ENCODE measurements at places on chromosomes 4 and X.
A peak's percentile ranks its signal among the peaks of the same experiment; 100 is the strongest.

DNA sequence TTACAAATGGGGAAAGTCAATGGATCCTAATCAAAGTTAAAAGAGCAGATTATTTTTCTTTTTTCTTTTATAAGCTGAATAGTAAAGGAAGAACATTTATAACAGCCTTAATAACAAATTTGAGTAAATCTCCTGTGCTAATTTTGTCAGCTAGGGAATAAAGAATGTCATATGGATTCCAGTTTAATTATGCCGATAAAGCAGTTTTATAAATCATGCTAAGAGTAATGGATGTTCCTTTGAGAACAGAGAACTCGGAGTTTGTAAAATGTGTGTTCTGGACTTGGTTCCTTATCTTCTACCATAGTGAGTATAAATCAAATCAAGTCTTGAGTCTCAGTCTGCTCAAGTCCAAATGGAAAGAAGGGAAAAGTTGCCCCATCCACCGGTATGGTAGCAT lies 180.3 kb upstream of the FTHL17 start:
- no peak for DNase-seq

DNA sequence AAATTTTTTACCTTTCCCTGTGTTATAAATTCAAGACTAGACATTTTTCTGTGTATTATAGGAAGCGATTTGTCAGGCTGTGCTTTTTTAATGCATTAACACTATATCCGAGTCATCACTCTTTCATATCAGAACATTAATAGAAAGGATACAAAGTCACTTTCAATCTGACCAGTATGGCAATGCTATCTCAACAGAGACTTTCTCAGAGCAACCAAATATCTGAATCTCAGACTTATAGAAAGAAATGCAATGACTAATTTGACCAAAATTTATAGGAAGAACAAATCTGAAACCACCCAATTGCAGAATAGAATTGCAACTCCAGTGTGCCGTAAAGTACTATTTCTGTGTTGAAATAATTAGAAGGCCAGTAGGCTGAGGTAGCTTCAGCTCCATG lies 473 bp upstream of the TKTL2 start:
- DNase-seq, result no peak

- no peak for DNase-seq
Measured at GRCh38 chr4:182801636-182802035, 115.5 kb downstream of the DCTD start.

DNA sequence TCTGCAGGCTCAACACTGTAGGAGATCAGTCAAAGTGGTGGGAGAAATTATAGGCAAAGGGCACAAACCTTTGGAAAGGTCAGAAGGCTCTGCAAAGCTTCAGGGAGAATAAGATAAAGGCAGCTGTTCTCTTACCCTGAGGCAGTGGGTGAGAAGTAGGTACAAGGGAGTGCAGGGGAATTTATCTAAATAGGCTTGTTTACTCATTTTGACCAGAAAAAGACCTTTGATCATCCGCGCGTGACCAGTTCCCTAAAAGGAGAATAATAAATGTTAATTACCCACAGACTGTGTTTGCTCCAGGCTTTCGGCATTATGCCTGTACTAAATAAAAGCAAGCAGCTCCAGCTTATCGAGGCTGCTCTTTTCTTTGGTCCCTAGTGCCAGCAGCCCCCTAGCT lies 9.3 kb downstream of the FGFBP2 start:
- DNase-seq, result no peak

- DNase-seq, result no peak
Measured at GRCh38 chr4:111512081-111512783, 633.0 kb upstream of the FAM241A start.

DNA sequence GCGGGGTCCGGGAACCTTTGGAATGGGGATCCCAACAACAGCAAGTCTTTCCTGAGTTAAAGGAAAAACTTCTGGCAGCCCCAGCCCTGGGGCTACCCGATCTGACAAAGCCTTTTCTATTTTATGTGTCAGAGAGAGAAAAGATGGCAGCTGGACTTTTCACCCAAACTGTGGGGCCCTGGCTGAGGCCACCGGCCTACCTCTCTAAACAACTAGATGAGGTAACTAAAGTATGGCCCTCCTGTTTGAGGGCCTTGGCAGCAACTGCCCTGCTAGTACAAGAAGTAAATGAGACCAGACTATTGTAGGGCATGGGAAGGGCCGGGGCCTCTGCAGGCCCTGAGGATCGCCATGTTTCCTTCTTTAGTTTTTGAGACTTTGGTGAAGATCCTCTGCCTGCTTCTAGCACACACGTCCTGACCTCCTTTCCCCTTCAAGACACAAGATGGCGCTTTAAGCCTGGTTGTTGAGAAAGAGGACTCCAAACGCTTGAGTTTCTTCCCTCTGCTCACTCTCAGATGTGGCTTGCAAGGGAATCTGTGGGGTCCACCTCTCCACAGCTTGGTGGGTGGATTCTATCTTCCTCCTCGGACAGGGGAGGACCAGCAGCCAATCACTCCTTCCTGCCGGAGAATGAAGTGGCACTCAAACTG lies 18.5 kb upstream of the DRD5 start:
- DNase-seq, result peak; percentile 84

DNA sequence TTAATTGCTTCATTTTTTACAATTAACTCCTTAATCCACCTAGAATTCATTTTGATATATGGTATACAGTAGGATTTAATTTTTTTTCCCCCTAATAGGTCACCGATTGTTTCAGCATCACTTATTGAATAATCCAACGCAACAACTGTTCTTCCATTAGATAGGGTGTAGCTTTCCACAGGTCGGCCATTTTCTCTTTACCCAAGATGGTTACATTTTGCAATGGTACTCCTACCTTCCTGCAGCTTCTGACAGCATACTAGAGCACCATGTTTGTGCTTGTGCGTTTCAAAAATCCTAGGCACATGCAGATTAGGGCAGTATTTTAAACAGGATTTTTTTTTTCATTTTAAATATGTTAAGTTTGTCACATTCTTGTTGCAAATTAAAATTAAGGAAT lies 2.3 kb downstream of the LINC00632 start:
- DNase-seq, result no peak

- DNase-seq, result no peak
Measured at GRCh38 chr4:99402765-99403164, 32.4 kb downstream of the ADH7 start.

GRCh38 chr4:53905941-53906377 lies 158.4 kb downstream of the CHIC2 start:
- peak; percentile 61 for DNase-seq
